ENCODE measurements at places on chromosomes 13 and 19. TPM values are rescaled to one million over a fixed set of nuclear protein-coding genes. Genes with fewer than 3 reads are reported as not detected.
A peak's percentile ranks its signal among the peaks of the same experiment; 100 is the strongest.

GRCh38 chr13:26469602-26470001 lies 87.9 kb upstream of the WASF3 start:
- no peaks in the 10 kb centered on the region for H3K36me3 ChIP-seq
- H3K4me1 ChIP-seq: no peaks in the 10 kb centered on the region
- no peak overlapping the region for H3K27ac ChIP-seq
- no peak for DNase-seq

DNA sequence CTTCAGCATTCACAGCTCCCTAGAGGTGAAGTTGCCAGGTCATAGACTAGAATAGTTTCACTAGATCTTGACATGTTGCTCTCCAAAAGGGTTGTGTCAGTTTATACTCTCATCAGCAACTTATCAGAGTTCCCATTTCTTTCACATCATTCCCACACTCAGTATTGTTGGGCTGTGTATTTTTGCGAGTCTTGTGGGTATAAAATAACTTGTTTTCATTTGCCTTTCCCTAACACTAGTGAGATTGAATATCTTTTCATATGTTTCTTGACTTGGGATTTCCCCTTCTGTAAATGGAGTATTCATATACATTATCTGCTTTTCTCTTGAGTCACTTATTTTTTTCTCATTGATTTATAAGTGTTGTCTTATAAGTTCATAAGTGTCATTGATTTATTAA lies 55.2 kb upstream of the GPR183 start:
- peaks cover 96% of the 10 kb centered on the region for H3K4me1 ChIP-seq
- H3K27me3 ChIP-seq: no peaks in the 10 kb centered on the region
- H3K27ac ChIP-seq: no peak overlapping the region
- DNase-seq: no peak
- H3K36me3 ChIP-seq: no peaks in the 10 kb centered on the region

The CLEC11A gene
- polyA plus RNA-seq: 1.9 TPM

GRCh38 chr19:4052114-4052992 lies 14.3 kb downstream of the ZBTB7A start:
- DNase-seq: no peak
- H3K27ac ChIP-seq: no peak overlapping the region
- H3K4me3 ChIP-seq: no peak overlapping the region
- H3K27me3 ChIP-seq: no peaks in the 10 kb centered on the region

GRCh38 chr19:48830088-48830487 lies 6.2 kb downstream of the HSD17B14 start:
- H3K27me3 ChIP-seq: no peaks in the 10 kb centered on the region
- no peaks in the 10 kb centered on the region for H3K4me1 ChIP-seq
- no peaks in the 10 kb centered on the region for H3K36me3 ChIP-seq
- no peak overlapping the region for H3K4me3 ChIP-seq

DNA sequence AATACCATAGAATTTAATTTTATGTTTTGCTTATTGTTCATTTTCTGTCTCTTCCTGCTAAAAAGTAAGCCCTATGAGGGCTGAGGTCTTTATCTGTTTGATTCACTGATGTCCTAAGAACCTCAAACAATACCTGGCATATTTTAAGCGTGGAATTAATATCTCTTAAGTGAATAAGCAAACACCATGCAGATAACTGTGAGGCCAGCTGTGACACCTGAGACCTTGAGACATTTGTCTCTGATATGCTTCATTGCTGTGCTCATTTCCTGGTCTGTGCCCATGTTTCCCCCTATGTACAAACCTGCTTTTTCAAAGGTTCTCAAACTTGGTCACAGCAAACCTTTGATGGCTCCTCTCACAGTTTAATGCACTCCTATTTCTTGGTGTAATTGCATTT lies 254.6 kb downstream of the COG6 start:
- H3K4me3 ChIP-seq: no peak overlapping the region
- no peaks in the 10 kb centered on the region for H3K4me1 ChIP-seq
- DNase-seq: no peak
- H3K27ac ChIP-seq: no peak overlapping the region

The RLN3 gene
- polyA plus RNA-seq: not detected

DNA sequence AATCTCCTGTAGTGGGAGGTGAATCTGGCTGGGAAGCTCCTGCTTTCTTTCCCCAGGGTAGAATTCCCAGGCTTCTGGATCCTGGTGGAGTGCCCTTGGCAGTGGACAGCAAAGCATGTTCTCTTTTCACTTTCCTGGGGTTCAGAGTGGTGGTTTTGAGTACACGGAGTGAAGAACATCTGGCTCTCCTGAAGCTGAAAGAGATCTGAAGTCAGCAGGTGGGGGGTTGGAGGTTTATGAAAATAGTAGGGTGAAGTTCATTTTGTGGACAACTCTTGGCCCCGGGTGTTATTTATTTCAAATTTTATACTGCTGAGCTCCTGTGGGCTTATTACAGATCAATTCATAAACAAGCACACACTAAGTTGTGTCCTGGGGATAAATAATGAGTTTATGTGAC lies 497.3 kb downstream of the KLF5 start:
- no peak for DNase-seq
- H3K27me3 ChIP-seq: no peaks in the 10 kb centered on the region
- no peaks in the 10 kb centered on the region for H3K4me1 ChIP-seq

DNA sequence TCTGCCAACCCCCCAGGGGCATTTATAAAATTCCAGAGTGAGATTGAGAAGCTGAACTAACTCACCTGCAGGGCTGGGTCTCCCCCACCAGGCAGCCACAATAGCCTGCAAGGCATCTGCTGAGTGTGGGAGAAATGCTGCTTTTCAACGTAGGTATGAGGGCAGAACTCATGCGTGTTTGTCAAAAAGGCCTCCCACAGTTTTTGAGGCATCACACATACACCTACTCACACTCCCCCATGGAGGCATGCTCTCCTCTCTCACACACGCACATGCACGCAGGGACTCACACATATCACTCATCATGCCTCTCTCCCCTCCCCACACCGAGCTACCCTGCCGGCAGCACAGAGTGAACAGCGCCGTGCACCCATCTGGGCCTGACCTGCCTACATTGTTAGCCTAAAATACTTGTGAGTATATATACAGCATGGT lies 390.5 kb downstream of the FGF9 start:
- H3K27me3 ChIP-seq: no peaks in the 10 kb centered on the region
- H3K4me3 ChIP-seq: no peak overlapping the region
- no peak for DNase-seq
- no peaks in the 10 kb centered on the region for H3K36me3 ChIP-seq
- peak overlapping the region; percentile 83 for H3K27ac ChIP-seq

DNA sequence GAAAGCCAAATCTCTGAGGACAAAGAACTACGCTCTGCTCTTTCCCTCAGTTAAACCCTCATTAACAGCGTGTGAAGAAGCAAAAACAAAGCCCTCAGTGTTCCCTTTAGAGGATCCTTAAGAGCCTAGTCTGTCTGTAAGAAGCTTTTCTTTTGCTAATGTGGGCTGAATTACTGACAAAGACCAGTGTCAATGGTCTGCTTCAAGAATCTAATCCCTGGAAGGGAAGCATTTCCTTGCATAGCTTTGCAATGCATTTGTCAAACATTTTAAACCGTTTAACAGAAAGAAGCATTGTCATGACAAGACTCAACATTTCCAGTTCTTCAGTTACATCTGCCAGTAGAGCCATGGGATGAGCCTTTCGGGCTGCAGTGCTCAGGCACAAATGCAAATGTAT lies 64.9 kb downstream of the EDNRB start:
- H3K4me3 ChIP-seq: no peak overlapping the region
- DNase-seq: no peak
- H3K4me1 ChIP-seq: no peaks in the 10 kb centered on the region

The FGF21 gene
- not detected for polyA plus RNA-seq

DNA sequence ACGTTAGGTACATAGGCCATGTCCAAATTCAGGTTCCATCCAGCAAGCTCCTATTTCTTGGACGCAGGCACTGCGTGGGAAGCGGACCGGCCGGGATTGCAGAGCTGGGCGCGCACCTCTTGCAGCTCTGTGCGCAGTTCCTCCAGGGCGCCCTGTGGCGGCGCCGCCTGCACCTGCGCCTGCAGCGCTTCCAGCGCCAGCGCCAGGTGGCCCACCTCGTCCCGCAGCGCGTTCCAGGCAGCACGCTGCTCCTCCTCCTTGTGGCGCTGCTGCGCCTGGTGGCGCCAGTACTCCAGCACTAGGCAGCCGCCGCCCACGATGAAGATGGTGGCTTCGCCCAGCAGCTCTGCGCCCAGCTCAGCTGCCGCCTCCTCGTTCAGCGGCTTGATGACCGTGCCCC lies 31.1 kb downstream of the OPA3 start:
- no peak overlapping the region for H3K4me3 ChIP-seq
- peaks cover under 1% of the 10 kb centered on the region for H3K4me1 ChIP-seq
- no peak overlapping the region for H3K27ac ChIP-seq
- no peak for DNase-seq
- no peaks in the 10 kb centered on the region for H3K36me3 ChIP-seq

The INAFM1 gene
- polyA plus RNA-seq: 2.3 TPM

The OR7A5 gene
- polyA plus RNA-seq: not detected

The KCNN4 gene
- polyA plus RNA-seq: 8.3 TPM

GRCh38 chr19:10602330-10603083 lies 15.4 kb upstream of the AP1M2 start:
- H3K36me3 ChIP-seq: no peaks in the 10 kb centered on the region
- H3K27ac ChIP-seq: peak overlapping the region; percentile 89
- H3K27me3 ChIP-seq: no peaks in the 10 kb centered on the region
- H3K4me3 ChIP-seq: peak overlapping the region; percentile 84
- DNase-seq: peak; percentile 85

- H3K4me1 ChIP-seq: no peaks in the 10 kb centered on the region
- no peak overlapping the region for H3K4me3 ChIP-seq
- H3K27ac ChIP-seq: no peak overlapping the region
- no peaks in the 10 kb centered on the region for H3K27me3 ChIP-seq
- H3K36me3 ChIP-seq: no peaks in the 10 kb centered on the region
These were observed 12.6 kb downstream of the PCDH17 start for GRCh38 chr13:57644106-57644505.

Measured in CD8-positive, alpha-beta memory T cell (primary cell).